ENCODE measurements at places on chromosomes 12 and 14.

DNA sequence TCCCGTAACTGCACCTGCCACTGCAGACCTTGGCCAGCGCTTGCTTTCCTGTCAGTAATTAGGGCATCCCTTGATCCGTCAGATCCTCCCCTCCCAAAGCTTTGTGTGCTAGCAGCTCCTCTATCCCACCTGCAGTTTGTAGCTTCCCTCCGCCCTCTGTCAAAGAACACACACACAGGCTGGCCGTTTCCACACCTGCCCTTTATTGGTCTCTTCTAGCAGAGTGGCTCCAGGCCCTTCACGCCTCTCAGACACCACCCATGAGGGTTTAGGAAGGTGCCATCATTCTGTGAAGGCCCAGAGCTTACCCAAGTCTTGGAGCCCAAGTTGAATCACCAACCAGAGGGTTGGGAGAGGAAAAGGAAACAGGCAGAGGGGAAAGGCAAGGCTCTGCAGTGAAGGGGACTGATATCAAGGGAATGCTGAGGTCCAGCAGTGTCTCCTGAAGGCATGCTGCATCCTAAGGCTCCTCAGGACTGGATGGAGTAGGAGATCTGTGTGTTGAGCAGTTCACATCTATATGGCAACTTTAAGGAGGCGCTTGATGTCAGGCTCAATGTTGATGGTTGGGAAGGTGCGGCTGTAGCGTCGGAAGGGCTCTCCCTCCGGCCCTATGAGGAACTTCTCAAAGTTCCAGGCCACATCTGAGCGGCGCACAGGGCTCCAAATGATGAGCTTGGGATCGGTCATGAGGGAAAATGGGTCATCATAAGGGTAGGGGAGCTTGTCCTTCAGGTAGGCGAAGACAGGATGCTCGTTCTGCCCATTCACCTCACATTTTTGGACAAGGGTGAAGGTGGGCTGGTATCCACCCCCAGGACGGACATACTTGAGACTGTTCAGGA, 3.4 kb downstream of the GPX2 start:
- no peak for DNase-seq

- DNase-seq = peak; percentile 46
Observed at GRCh38 chr12:91182636-91183455, at the start of gene DCN. TSS of gene DCN (minus strand) at chr12:91182817. CDS start at chr12:91178552, 4,265 bp downstream.

DNA sequence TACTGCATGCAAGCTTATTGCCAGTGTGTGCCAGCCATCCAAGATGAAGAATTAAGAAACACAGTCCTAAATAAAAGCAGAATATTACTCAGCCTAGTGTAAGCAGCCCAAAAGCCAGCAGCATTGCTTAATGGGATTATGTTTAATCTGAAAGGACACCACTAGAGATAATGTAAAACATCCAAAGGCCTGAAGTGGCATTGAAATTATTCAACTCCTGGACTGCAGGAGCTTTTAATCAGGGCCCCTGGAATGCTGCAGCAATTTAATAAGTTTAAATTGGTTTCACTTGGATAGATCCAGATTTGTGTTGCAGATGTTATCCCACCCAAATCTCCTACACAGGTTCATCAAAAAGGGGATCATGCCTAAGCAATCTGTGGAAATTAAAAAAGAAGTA, 193.0 kb downstream of the C12orf50 start:
- DNase-seq = no peak

GRCh38 chr12:132467511-132467910, 22.4 kb upstream of the FBRSL1 start:
- no peak for DNase-seq

GRCh38 chr14:103628221-103628683, 759 bp upstream of the KLC1 start:
- peak; percentile 74 for DNase-seq

- DNase-seq = no peak
Observed at GRCh38 chr12:80802652-80803400, 86.1 kb downstream of the MYF5 start.

GRCh38 chr14:81400852-81401251, 728 bp upstream of the STON2 start:
- DNase-seq = no peak

DNA sequence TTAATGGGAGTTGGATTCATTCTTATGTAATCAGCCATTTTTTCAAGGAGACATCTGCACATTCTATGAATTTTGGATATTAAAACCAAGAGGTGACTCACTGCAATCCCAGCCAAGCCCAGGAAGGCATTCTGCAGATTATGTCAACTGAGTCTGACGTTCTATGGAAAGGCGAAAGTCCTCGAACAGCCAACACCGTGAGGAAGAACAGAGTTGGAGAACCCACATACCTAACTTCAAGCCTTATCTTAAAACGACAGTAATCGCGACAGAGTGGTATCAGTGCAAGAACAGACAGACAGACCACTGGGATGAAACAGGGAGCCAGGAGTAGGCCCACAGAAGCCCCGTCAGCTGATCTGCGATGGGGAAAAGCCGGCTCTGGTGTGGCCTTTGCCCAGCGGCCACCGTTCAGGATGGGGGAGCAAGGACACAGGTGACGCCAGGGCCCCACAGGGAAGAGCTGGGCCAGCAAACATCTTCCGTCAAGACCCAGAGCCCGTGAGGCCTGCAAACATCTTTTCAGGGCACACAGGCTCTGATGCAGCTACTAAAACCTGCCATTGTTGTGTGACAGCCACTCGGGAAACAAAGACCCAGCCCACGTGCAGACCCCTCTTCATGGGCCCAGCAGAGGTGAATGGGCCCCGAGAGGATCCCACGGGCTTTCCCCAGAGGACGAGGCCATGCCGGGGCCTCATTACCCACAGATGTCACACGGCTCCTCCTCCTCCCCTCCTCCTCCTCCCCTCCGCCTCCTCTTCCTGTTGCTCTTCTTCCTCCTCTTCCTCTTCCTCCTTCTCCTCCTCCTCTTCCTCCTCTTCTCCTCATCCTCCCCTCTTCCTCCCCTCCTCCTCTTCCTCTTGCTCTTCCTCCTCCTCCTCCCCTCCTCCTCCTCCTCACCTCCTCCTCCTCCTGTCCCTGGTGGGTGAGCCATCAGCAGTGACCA, 277.6 kb downstream of the ADGRD1 start:
- DNase-seq = no peak

DNA sequence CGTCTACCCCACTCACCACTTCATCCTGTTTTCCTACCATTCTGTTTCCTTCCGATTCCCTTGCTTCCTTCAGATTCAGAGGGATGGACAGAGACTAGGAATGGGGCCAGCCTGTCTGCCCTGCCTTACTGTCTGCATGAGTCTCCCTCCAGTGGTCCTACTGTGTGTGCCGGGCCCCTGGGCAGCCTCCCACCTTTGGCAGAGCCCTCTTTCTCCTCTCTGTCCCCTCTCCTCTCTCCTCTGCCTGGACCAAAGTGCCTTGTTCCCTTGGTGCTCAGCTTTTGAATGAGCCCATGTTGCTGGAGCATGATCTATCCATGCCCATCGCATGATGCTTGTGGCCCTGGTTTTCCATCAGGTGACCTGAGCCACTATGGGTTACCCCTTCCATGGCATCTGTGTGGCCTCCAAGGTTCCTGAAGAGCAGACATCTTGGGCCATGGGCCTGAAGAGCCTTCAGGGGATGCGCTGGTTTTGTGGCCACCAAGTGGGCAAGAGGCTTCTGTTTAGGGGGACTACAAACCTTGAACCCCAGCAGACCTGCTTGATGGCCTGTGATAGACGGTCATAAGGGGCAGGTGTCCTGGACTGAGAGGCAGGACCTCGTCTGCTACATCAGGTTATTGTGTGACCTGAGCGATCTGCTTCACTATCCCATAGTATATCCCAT, 54.2 kb upstream of the BCL11B start:
- DNase-seq = no peak

- no peak for DNase-seq
Observed at GRCh38 chr12:128918481-128919260, 65.4 kb downstream of the GLT1D1 start.

DNA sequence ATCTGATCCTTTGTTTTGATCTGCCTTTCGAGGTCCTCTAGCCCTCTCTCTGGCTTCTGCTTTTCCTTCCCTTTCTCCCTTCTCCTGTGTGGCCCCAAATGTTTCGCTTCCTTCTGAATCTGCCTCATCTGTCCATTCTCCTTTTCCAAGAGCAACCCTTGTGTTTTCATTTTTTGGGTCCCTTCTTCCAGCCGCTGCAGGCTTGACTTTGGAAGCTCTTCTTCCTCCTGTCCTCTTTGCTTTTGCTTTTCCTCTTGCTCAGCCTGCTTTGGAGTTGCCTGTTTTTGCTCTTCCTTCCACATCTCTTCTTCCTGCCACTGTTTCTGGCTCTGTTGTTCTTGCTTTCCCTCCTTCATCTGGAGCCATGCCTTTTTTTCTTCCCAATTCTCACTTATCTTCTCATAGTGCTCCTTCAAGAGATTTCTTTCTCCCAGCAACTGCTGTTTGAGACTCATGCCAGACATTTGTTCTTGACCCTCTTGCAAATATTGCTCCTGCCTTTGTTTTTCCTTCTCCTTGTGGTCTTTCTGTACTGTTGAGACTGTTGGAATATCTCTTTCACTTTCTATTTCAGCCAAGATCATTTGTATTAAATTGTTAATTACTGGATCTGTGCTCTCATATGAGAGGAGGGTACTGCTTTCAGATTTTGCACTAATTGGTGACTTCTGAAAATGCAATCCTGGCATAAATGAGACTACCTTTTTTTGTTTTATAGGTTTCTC, 42.4 kb downstream of the FAM186A start:
- DNase-seq = no peak

GRCh38 chr14:91555531-91555930, 45.4 kb upstream of the PPP4R3A start:
- DNase-seq = no peak

DNA sequence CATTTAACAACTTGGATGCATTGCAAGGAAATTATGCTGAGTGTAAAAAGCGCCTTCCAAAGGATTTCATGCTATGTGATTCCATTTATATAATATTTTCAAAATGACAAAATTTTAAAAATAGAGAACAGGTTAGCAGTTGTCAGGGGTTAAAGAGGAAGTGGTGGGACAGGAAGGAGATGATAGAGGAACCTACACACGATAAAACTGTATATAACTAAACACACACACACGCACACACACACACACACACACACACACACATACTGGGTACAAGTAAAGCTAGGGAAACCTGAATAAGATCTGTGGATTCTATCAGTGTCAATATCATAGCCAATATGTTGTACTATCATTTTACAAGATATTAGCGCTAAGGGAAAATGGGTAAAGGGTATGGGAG, 17.2 kb downstream of the TTC9 start:
- no peak for DNase-seq

GRCh38 chr12:87425942-87426554, 603.2 kb downstream of the C12orf50 start:
- DNase-seq = no peak

DNA sequence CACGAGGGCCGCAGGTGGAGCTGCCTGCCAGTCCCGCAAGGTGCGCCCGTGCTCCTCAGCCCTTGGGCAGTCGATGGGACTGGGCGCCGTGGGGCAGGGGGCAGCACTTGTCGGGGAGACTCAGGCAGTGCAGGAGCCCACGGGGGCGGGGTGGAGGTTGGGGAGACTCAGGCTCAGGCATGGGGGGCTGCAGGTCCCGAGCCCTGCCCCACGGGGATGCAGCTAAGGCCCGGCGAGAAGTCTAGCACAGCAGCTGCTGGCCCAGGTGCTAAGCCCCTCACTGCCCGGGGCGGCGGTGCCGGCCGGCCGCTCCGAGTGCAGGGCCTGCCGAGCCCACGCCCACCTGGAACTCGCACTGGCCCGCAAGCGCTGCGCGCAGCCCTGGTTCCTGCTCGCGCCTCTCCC, 39.2 kb upstream of the P2RX7 start:
- no peak for DNase-seq

- DNase-seq = no peak
Observed at GRCh38 chr14:74765721-74766120, 2.6 kb downstream of the YLPM1 start.

GRCh38 chr12:59075968-59076490, 155.7 kb upstream of the LRIG3 start:
- DNase-seq = no peak

- DNase-seq = peak; percentile 83
Observed at GRCh38 chr12:49347311-49348193, 864 bp downstream of the DNAJC22 start.

GRCh38 chr12:89311703-89312293, 40.5 kb downstream of the DUSP6 start:
- no peak for DNase-seq

DNA sequence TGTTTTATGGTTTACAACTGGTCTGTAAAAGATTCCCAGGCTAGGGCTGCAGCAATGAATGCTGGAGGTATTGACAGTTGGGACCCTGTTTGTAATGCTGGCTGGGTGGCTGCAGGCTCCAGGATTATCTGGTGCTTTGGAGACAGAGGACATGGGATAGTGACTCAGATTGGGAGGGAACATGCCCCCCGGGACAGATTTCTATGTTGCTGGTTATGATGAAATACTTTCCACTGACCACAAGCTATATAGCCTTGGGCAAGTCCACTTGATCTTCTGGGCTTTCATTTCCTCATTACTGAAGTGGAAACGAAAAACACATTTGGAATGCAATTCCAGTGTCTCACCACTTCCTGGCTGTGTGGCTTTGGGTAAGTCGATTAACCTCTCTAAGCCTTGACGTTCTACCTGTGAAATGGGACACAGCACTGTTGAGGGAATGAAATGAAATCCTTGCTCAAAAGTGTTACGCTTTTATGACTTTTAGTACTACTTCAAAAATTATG, 6.3 kb upstream of the TPCN1 start:
- DNase-seq = no peak

DNA sequence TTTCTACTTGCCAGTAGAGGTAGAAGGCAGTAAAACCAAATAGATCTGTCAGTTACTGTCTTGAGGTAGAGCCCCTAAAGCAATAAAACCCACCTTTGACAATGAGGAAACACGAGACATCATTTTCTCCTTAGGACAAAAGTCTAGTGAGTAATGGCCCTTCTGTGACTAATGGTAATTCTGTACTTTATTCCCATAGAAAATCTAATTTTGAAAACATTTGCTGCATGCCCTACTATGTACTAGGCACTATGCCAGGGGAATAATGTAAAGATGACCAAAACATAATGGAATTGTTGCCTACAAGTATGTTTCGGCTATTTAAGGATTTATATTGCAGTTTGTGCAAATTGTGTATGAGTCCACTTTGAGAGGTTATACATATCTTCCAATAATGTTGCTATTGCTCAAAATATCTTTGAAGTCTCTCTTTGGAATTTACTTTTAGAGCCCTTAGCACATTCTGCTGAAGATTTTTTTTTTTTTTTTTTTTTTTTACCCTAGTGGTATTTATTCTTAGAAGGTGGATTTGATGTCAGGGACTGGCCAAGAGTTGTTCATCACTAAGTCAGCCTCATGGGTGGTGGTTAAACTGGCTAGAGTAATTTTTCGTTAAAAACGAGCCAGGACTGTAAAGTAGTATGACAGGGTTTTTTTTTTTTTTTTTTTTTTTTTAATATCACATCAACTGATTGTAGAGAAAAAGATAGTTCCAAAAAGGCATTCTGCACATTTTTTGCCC, 109.7 kb downstream of the CRADD start:
- no peak for DNase-seq

DNA sequence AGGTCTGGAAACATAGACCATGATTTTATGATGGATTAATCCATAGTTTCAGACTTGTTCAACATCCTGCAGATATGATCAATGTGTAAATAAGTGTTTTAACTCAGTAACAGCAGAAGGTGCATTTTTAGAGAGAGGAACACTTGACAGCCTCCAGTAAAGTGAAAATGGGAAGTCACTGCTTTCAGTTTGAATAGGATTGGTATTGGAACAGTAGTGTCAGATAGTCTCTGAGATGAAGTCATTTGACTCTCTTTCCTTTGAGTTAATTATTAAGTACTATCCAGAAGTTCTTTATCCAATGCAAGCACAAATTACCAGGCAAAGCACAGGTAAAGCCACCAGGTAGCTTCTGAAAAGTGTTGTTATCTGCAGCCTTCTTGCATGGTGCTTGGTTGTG, 14.5 kb upstream of the NAV3 start:
- no peak for DNase-seq

GRCh38 chr12:1529862-1530591, 64.4 kb downstream of the FBXL14 start:
- DNase-seq = no peak
